Endodermal cell (in vitro differentiated cells): ENCODE measurements at places on chromosomes 2 and 18. TPM values are rescaled to one million over a fixed set of nuclear protein-coding genes. Genes with fewer than 3 reads are reported as not detected.

GRCh38 chr18:3062798-3063680 is 50.1 kb upstream of the LPIN2 start:
- peak; percentile 88 for DNase-seq

Gene ALLC
- not detected in 3 replicates for total RNA-seq

DNA sequence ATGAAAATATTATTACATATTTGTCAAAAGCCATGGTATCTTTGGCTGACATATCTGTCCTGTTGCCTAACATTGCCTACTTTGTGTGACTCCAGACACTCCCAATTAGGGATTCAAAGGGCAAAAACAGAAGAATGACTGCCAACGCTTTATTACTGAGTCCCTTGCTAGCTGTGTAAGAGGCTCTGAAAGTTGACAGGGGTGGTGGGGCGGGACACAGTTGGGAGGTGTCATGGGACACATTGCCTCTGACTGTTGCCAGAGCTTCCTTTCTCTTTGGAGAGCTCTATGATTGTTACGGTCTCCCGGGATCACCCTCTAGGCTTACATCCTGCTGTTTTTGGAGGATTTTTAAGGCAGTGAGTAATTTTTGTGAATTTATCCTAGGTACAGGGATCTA is 249.6 kb upstream of the ACVR2A start:
- no peak for DNase-seq

DNA sequence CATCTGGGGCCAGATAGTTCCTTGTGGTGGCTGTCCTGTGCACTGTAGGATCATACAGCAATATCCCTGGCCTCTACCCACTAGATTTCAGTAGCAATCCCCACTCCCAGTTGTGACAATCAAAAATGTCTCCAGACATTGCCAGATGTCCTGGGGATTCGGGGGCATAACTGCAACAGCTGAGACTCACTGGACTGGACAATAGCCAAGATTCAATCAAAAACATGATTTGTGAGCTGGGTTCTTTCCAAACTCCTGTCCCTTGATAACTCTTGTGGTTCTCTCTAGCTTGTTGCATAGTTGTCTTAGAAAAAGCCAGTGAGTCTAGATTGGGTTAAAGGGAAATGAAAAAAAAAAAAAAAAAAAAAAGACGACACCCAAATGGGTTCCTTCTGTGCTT is 293.4 kb downstream of the CELF4 start:
- no peak for DNase-seq

DNA sequence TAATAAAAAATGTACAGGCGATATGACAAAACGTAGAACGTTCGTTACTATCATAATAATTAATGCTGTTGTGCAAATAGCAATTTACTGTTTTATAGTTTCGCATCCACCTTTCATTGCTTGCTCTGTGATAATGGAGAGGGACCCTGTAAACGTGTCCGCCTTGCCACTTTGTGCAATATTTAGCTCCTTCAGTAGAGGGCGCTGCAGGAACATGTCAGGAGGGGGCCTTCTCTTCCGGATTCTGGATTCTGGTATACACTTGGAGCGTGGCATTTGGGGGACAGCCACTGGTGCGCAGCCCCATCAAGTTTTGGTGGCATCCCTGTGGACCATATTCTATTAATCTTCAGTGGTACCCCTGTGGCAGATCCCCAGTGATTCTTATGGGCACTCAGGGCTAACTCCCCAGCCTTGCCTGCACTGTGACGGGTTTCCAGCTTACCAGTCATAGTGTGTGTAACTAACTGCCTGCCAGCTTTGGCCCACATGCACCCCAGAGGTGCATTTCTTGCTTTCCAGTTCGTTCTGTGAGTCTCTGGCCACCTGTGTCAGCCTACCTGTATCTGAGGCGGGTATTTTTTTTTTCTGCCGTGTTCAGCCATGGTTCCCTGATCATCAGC is 140.3 kb downstream of the CYRIA start:
- DNase-seq: peak; percentile 89

Gene CHMP3
- total RNA-seq: 15.7 to 21.1 TPM (median 20.5 TPM) in 3 replicates

Gene KRTCAP3
- 25.0 and 27.0 TPM in 2 replicates for total RNA-seq

DNA sequence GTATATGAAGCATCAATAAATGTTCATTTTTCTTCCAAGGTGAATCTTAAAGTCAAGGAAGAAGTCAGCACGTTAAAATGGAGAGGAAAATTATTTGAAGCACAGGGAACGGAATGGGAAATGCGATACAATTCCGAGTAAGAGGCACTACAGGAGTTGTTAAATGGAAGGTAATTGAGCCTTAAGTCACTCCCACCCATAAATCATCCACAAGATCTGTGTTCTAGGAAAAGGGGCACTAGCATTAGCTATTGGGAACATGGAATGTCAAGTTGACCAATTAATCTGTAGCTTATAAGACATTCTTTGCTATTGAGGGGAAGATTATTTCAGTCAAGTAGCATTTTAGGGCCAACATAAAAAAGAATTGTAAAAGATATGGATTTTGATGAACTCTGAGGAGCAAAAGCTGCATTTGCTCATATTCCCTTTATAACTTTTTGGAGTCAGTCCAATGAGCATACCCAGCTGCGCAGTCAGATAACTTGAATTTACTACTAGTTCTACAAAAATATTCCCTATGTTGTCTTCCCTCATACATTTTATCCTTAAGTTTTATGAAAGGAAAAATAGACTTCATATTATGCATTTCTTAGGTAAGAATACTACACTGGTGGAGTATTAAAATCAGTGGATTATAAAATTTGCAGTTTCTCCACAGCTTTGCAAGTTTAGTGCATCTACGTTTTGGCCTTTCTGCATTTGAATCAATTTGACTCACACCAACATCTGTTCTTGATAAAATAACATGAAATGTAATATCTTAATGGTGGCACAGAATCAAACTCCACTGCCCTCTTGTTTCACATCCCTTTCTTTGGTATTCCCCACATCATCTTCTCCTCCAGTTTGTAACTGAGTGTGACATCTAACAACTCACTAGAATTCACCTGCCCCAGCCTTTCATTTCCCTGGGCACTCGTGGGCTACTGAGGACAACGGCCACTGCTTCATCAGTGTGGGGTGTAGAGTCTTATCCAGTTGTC is 95.6 kb downstream of the SP3 start:
- no peak for DNase-seq

GRCh38 chr2:147772781-147773180 is 72.0 kb upstream of the ACVR2A start:
- DNase-seq: no peak

Gene ATP5F1A
- total RNA-seq: 608 and 627 TPM in 2 replicates

- peak; percentile 80 for DNase-seq
Observed at GRCh38 chr2:96604104-96604503, 34.0 kb downstream of the KANSL3 start.

GRCh38 chr2:241389697-241390096 is 33.6 kb downstream of the FARP2 start:
- no peak for DNase-seq

Gene CEBPZ
- total RNA-seq: 80.5 and 94.0 TPM in 2 replicates

Gene CAB39
- 41.4 and 42.1 TPM in 2 replicates for total RNA-seq

Gene MROH2A
- total RNA-seq: not detected in 3 replicates

Gene UGT1A5
- not detected in 3 replicates for total RNA-seq

Gene CRYGD
- 1.1 TPM in 1 of 3 replicates, not detected in the others for total RNA-seq

Gene IL18R1
- 2.4 to 9.2 TPM (median 4.5 TPM) in 3 replicates for total RNA-seq

Gene ABCG8
- not detected in 3 replicates for total RNA-seq

- no peak for DNase-seq
Observed at GRCh38 chr2:102120701-102121159, 21.8 kb upstream of the IL1R1 start.

GRCh38 chr18:10403708-10404107 is 50.7 kb upstream of the APCDD1 start:
- no peak for DNase-seq

- DNase-seq: peak; percentile 80
Observed at GRCh38 chr2:13652531-13653313, 936.0 kb downstream of the TRIB2 start.

- peak; percentile 83 for DNase-seq
Observed at GRCh38 chr2:117850015-117850414, 35.5 kb downstream of the DDX18 start.

DNA sequence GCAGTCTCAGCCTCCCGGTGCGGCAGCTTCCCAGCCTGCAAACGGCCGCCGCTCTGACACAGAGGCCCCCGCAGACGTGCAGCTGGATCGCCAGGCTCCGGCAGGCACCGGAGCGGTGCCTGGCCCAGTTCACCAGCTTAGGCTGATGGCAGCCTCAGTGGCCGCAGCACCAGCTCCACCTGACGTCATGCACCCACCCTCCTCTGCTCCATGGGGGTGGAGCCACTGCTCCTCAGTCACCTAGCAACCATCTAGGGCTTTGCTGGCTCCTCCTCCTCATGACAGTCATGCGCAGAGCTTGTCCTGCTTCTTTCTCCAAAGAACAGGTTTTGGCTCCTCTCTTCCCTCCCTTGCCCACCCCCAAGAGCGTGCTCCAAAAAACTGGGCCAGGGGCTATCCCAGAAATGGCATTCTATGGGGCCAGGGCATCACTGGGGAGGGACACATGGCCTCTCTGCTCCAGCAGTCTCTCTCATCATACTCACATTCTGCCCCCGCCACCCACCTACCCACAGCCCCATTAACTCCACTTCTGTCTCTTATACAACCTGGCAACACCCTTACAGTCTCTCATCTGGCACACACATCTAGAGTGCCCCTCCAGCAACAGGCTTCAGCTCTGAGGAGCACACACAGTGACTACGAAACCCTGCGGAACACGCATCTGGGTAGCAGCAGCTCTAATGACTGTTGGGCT is 5.5 kb downstream of the DCTN1 start:
- DNase-seq: peak; percentile 94

DNA sequence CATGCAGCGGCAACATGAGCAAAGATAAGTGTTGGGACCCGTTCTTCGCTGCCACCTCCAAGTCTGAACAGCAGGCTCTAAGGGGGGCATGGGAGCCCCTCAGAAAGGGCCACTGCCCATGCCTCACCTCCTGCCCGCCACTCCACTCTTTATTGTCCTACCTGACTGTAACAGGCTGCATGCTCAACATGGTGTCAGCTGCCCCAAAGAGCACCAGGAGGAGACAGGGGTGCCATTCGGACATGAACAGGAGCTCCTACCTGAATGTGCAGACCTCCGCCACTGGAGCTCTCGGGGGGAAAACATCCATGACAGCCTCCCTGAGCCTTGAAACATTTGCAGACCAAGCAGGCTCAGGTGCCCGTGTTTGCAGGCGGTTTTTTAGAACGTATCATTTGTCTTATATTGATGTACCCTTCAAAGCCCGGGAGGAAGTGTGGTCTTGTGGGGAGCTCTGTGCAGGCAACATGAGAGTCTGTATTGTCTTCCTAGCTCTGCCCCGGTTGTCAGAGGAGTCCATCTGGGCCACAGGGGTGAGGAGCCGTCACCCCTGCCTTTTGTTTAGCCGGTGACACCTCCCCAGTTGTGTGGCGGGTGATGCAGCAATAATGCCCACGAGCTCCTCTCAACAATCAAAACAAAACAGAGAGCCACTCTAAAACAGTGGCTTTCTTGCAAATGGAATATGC is 35.1 kb upstream of the CD8A start:
- DNase-seq: no peak

Gene LCT
- 0.11 TPM in 2 replicates for total RNA-seq

Gene DPYSL5
- 2.6 and 3.5 TPM in 2 replicates for total RNA-seq

Gene SLC23A3
- total RNA-seq: 0.45 and 1.9 TPM in 2 replicates

DNA sequence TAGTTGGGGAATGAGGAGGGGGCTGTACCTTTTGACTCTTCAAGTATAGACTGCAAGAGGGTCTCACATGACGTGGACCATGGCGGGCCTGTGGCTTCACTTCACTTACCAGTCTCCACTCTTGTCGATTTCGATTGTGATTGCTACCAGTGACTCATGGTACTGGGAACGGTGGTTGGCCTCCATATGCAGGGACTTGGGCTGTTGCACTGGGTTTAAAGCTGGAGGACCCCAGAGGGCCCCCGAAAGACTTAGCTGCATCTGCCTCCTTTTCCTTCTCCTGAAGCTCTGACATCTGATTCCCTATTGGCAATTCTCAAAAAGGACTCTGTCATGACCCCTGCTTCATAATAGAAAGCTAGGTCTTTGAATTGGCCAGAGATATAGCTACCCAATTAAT is 43.4 kb downstream of the HK2 start:
- no peak for DNase-seq

Gene CFC1
- total RNA-seq: 6.4 and 6.9 TPM in 2 replicates

- DNase-seq: no peak
Observed at GRCh38 chr18:3998698-3999333, 456.3 kb downstream of the DLGAP1 start.

Gene AMMECR1L
- 21.6 and 21.7 TPM in 2 replicates for total RNA-seq

Gene TUBA3E
- total RNA-seq: not detected in 3 replicates

DNA sequence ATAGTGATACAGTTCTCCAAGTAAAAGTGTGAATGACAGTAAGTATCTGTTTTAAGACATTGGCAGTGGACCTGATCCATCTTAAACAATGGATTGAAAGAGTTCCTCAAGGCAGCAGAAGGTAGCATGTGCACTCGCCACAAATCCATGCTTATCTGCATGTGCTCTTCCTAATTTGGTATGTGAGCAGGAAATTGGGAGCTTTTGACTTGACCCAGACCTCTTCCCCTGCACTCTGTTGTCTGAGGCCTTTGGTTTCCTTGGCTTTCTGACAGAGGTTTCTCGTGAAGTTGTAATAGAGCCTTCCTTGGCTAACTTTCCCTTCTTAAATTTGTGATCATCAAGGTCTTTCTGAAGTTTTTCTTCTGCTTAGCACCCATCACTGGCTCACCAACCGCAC is 114.1 kb downstream of the WDSUB1 start:
- no peak for DNase-seq

DNA sequence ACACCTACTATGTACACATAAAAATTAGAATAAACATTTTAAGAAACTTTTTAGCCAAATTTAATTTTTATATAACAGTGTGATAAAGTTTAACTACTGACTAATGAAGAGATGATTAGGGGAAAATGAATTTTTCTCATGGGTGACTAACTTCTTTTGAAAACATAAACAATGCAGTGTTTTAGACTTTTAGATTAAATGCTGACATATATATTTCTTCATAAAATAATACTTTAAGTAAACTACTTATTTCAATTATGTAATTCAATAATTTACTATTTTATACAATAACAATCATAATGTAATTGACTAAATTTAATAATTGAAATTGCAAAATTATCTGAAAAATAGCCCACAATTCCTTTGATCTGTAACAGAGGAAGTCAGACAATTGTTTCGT is 233.3 kb upstream of the PXDN start:
- DNase-seq: no peak

- no peak for DNase-seq
Observed at GRCh38 chr2:20351555-20352229, 1.0 kb upstream of the PUM2 start.

DNA sequence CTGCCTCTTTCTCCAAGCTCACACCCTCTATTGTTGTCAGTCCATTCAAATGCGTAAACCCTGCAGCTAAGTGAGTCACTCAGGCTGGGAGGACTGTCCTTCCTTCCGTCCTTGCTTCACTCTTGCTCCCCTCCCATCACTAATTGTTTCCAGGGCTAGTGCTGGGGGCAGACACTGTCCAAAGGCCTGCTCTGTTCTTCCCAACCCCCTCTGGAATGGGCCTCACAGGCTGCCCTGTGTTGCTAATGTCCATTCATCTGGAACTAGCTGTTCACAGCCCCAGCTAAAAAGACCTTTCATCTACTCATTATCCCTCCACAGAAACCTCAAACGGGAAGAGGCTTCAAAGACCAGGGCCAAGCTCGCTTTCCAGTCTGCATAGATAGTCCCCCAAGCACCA is 31.9 kb upstream of the NRP2 start:
- DNase-seq: peak; percentile 63
